ENCODE measurements at places on chromosomes 12 and 14.

GRCh38 chr14:102966681-102967505, 44.4 kb downstream of the AMN start:
- DNase-seq: no peak

DNA sequence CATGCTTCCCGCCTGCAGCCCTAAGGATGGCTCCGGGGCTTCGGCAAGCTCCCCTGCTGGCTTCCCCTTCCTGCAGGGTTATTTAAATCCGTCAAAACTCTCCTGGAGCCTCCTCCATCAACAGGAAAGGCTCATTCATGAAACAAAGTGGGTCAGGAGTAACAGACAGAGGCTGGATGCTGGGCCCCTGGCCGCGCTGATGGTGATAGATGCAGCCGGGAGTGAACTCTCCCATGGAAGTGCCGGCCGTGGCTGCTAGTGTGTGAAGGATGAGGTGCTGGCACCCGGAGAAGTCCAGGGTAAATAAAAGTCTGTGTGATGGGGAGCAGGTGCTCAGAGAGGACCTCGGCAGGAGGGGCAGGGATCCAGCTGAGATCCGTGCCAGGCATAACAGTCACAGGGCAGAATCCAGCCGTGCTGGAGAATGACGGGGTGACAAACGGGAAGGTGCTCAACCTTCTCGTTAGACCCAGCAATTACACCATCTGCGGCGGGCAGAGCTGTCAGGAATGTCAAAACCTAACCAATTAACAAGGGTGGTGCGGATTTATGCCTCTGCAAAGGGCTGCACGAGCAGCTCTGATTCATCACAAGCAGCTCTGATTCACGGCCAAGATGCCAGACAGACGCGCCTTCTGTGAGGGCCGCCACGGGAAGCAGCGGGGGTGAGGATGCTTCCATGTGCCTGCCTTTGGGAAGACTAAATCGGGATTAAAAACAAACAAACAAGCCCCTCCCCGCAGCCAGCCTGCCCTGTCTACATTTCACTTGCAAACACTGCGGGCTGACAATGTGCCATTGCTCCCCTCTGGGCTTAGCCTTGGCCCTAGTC, 55.6 kb downstream of the SYNE3 start:
- DNase-seq: no peak

- DNase-seq: no peak
Measured at GRCh38 chr14:105247715-105248367, 492 bp upstream of the BTBD6 start.

DNA sequence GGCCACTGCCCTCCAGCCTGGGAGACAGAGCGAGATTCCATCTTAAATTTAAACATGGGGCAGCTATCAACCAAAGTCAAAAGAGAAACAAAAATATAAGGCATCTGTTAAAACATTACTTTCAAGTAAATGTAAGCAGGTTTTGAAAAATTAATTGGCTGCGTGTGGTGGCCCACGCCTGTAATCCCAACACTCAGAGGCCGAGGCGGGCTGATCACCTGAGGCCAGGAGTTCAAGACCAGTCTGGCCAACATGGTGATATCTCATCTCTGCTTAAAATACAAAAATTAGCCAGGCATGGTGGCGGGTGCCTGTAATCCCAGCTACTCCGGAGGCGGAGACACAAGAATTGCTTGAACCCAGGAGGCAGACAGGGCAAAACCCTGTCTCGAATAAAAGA, 82.7 kb downstream of the PLEKHA5 start:
- DNase-seq: no peak

DNA sequence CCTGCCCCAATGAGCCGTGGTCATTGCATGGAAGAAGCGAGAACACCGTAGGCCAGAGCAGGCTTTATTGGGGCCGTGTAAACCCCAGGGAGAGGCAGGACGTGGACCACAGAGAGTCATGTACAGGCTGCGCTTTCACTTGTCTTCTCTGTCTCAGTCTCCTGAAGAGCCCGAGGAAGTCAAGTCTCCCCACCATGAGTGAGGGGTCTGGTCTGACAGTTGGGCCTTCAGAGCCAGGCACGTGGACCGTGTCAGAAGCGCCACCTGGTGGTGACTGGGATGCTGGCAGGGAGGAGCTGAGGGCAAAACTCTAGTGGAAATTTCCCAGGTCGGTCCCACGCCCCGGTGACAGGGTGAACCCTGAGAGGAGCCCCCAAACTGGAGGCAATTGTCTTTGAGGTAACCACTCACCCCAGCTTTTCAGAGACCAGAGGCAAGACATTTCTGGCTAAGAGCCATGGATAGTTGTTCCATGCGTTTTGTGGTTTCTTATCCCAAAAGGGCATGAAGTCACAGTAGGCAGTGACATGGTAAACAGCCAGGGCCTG, 17.4 kb downstream of the RPS6KL1 start:
- DNase-seq: peak; percentile 82

GRCh38 chr14:90727082-90727481, 89.1 kb downstream of the TTC7B start:
- DNase-seq: no peak

DNA sequence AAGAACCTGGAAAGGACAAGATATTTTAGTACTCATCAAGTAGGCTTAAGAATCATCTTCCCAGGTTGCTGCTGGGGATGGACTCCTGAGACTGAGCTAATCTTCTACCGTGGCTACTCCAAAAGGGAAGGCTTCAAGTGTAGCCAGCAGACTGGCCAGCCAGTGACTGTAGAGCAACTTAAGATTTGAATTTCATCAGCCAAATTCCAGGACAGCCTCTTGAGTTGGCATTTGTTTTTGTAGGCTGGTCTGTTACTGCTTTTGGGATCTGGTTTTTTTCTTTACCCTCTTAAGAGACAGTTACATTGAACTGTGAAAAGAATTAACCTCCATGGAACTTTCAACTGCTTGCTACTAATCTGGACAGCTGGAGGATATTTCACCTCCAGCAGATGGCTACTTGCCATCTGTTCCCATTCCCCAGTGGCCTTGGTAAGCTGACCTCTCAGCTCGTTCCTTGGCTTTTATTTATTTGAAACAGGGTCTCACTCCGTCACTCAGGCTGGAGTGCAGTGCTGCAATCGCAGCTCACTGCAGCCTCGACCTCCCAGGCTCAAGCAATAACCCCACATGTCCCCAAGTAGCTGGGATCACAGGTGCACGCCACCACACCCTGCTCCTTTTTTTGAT, 20.7 kb downstream of the VTI1B start:
- DNase-seq: no peak

DNA sequence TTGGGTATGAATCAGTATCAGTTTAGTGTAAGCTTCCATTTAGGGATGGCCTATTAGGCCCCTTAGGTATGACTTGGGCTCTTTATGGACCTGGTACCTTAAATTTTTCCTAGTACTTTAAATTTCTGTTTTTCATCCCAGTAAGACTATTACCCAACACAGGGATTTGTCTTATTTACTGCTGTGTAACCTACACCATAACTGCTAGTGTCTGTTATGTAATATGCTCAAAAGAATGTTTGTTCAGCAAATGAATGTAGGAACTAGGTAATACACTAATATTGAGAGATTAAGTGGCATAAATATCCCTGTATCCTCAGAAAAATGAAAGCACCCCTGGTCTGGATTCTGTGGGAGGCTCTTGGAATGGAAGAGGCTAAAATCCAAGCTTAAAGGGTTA, 63.7 kb upstream of the YARS2 start:
- no peak for DNase-seq

DNA sequence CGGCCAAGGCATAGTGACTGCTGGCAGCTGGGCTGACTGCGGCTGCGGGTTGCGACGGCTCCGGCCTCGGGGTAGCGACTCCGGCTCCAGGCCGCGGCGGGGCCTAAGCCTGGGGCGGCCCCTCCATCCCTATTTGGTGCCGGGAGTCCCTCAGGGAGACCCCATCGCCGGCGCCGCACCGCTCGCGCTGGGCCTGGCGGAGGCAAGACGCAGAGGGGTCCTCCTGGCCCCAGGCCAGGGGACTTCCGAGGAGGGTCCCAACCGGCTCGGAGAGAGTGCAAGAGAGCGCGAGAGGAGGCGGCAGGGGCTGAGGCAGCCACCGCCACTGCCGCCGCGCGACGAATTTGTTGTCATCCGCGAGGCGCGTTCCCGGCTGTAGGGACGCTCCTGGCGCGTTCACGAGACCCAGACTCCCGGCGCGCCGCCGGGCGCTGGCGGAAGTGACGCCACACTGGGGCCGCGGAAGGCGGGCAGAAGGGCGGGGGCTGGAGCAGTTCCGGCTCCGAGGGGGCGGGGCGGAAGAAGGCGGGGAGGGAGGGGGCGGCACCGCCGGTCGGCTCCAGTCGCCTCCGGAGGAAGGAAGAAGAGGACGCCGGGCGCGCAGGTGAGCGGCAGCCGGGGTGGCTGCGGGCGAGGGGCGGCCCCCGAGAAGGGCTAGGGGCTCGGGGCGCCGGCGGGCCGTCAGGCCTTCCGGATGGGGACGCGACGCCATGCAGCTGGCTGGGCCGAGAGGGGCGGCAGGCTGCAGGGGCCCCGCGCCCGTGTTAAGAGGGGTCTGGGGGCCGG, at the start of the genes ATG2B and GSKIP:
Gene ATG2B (minus strand): TSS at position 377 of the 786 bp plus-strand sequence. CDS start 365 bp downstream, at position 12.
Gene GSKIP (plus strand): TSS at position 562 of the 786 bp plus-strand sequence. CDS start 18,722 bp downstream, outside the sequence.
- peak; percentile 96 for DNase-seq

DNA sequence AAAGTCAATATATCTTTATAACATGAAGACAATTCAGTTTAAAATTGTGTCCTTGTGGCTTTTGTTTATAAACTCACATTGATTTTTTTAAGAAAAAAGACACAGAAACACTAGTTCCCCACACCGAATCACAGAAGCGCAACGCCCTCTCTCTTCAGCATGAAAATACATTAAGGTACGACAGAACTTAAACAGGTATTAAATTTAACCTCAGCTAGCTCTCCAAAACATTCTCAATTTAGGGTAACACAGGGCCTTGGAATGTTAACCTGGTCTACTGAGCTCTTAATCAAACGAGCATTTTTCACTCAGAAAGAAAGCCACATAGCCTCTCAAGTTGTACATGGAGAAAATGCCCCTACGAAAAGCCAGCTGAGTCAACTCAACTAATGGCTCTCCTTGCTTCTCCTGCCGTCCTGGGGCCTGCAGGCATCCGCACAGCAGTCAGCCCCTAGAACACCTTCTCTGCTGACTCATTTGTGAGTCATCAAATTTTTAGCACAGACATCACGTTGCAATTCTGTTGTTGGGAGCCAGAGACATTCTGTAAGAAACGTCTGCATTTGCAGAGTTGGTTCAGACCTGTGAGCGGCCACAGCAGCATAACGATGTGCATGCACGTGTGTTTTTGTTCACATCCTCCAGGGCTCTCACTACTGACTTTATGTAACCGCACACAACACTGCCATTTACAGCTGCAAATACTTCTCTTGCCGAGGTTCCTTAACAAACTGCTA, 141.6 kb downstream of the ITPR2 start:
- DNase-seq: no peak

GRCh38 chr14:72830356-72830755, 63.5 kb downstream of the DPF3 start:
- no peak for DNase-seq

DNA sequence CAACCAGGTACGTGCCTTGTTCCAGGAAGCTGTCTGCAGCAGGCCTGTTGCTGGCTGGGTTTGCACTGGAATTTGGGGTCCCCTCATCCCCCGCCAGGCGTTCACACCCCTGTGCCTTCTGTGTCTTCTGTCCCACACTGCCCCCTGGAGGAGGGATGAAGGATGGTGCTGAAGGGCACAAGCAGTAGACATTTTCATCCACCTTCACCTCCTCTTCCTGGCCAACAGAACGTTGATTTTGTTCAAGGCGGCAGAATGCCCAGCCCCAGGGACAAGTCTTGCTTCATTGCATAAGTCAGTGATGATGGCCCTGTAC, 122.1 kb downstream of the CALM1 start:
- peak; percentile 68 for DNase-seq

GRCh38 chr12:123131879-123132402, 18.9 kb downstream of the PITPNM2 start:
- DNase-seq: no peak

DNA sequence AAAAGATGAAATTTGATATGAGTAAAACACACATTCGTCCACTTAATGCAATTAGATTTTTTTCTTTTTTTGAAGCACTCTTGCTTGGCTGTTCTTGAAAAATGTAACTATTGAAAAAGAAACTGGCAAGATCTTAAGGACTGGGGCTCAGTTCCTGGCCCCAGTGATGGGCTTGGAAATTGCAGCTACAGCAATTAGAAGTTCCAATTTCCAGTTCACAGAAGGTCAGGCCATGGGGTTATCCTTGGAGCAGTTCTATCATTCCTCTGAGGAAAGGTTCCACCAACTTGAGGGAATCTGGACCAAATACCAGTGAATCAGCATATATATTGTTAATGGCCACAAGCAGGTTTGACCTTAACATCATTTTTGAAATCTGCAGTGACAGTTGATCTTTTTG, 18.9 kb downstream of the IGF1 start:
- DNase-seq: no peak

GRCh38 chr12:94107910-94108309, 40.5 kb upstream of the PLXNC1 start:
- no peak for DNase-seq

- no peak for DNase-seq
Measured at GRCh38 chr12:61542551-61542950, 717.7 kb upstream of the USP15 start.

Measured in GM10248 (cell line).